ENCODE measurements at places on chromosomes 12 and 14. TPM values are rescaled to one million over a fixed set of nuclear protein-coding genes. Genes with fewer than 3 reads are reported as not detected.

DNA sequence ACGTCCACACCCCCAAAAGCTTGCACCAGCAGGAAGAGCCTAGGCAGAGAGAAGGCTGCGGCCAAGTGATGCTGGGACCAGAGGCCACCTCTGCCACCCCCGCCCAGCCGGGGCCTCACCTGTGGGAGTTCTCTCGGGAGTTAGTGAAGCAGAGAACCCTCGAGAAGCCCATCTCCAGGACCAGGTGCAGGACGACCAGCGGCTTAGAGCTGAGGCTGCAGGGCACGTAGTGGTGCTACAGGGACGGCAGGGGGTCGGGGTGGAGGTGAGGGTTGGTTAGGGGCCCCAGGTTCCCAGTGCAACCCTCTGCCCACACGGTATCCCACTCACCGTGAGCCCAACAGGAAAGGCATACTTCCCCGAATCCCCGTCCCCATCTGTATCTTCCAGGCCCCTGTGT is 3.6 kb downstream of the DDX51 start:
- DNase-seq = no peak

DNA sequence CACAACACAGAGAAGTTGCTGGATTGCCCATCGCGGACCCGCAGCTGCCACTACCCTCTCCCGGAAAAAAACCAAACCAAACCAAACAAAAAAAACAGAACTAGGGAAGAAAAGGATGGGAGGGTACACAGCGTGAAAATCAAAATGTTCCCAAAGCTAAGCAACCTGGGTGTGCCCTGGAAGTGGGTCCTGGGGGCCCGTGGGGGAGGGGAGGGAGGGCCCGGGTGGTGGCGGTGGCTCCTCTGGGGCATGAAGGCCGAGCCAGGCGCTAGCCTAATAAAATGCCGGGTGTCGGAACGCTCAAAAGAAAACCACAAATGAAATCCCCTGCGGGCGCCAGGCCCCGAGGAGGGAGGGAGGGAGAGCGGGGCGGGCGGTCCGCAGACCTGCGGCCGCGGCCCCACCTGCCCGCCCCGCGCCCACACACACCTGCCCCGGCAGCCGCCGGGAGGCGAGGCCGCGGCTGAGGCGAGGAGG is 787 bp downstream of the HECTD4 start:
- DNase-seq = no peak

DNA sequence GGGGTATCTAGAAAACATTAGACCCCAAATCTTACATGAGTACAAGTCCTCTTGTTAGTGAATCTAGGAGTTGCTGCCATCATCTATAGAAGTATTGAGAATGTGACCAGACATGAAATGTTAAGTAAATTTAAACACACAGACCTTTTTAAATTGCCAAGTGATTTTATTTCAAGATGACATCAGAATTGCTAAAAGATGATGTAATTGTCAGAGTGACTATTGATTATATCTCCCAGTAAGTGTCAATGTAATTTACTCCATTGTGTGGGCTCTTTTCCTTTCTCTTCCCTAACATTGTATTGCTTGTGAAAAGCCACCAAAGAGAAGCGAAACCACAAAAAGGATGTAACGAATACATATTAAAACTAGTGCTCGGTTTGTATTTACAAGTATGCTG is 16.8 kb downstream of the ADAM21 start:
- DNase-seq = no peak

DNA sequence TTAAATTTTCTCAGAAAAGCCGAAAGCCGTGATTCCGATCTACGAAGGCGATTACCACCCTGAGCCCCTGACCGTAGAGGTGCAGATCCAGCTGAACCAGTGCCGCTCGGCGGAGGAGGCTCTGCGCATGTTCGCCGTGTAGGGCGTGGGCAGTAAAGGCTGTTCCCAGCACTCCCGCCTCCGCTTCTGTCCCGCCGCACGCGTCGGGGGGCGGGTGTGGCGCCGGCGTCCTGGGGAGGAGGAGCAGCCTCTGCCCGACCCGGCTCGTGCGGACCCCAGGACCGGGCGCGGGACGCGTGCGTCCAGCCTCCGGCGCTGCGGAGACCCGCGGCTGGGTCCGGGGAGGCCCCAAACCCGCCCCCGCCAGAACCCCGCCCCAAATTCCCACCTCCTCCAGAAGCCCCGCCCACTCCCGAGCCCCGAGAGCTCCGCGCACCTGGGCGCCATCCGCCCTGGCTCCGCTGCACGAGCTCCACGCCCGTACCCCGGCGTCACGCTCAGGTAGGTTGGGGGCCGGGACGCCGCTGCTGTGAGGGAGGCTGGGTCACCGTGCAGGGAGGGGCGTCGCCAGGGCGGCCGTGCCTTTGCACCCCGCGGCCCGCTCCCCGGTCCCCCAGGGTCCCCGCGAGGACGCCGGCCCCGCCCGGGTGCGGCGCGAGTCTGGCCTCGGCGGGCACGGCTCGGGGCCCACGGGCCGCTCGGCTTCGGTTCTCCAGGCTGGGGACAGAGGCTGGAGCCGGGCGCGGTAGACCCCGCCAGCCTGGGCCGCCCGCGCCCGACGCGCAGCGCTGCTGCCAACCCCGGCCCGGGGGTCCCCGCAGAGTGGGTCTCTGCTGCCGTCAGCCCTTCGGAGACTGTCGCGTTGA is at the start of gene B3GNT4:
TSS of gene B3GNT4 (plus strand) at position 409 of the 866 bp plus-strand sequence. CDS start 910 bp downstream, outside the sequence.
- DNase-seq = no peak

GRCh38 chr12:82832096-82832495 is 145.4 kb downstream of the TMTC2 start:
- DNase-seq = no peak

ACVRL1 gene
- polyA plus RNA-seq = 44.9 TPM
